ENCODE measurements at places on chromosomes 6 and 20. TPM values are rescaled to one million over a fixed set of nuclear protein-coding genes. Genes with fewer than 3 reads are reported as not detected.

GRCh38 chr6:56510984-56511531 is 131.6 kb downstream of the DST start:
- H3K4me3 ChIP-seq, result no peak overlapping the region
- DNase-seq, result no peak
- H3K36me3 ChIP-seq, result peaks cover 13% of the 10 kb centered on the region
- no peaks in the 10 kb centered on the region for H3K27me3 ChIP-seq

GRCh38 chr20:34747479-34747878 is 43.3 kb downstream of the TP53INP2 start:
- H3K27me3 ChIP-seq, result no peaks in the 10 kb centered on the region
- H3K4me1 ChIP-seq, result no peaks in the 10 kb centered on the region
- no peak for DNase-seq

DNA sequence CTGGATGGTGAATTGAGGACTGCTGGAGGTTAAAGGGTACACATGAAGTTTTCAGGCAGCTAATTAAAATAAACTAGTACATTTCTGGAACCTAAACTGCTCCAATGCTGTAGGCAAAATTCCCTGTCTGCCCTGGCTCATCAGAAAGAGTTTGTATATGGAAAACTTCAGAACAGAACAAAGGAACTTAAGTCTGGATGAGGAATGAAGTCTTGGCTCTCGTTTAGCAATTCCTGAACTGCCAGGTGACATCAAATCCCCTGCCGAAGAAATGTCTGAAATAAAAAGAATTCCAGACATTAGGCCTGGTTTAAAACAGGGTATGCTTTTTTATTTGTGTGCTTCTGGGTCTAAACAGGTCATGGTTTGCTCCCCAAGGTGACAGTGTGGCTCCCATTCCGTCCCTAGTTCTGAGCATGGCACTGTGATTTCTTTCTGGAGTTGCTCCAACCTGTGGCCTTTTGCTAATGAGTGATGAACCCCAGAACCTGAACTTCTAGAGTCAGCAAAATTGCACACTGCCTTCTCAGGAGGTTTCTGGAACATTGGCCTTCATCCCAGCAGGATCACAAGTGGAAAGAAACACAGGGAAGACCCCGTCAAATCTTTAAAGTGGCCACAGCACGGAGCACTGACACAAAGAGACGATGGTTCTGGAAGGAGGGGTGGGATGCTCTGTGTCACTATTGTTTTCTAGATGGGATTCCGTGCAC is 129.4 kb upstream of the NAA20 start:
- H3K4me1 ChIP-seq, result peaks cover 57% of the 10 kb centered on the region
- H3K27ac ChIP-seq, result peak overlapping the region; percentile 87
- DNase-seq, result no peak
- no peaks in the 10 kb centered on the region for H3K27me3 ChIP-seq
- peak overlapping the region; percentile 39 for H3K4me3 ChIP-seq

- H3K27me3 ChIP-seq, result no peaks in the 10 kb centered on the region
- H3K27ac ChIP-seq, result no peak overlapping the region
- H3K36me3 ChIP-seq, result no peaks in the 10 kb centered on the region
- H3K4me1 ChIP-seq, result no peaks in the 10 kb centered on the region
- no peak overlapping the region for H3K4me3 ChIP-seq
- no peak for DNase-seq
These were observed 699.1 kb downstream of the EPM2A start for GRCh38 chr6:145036236-145036635.

The CHRNA4 gene
- total RNA-seq, result 1.1 TPM

DNA sequence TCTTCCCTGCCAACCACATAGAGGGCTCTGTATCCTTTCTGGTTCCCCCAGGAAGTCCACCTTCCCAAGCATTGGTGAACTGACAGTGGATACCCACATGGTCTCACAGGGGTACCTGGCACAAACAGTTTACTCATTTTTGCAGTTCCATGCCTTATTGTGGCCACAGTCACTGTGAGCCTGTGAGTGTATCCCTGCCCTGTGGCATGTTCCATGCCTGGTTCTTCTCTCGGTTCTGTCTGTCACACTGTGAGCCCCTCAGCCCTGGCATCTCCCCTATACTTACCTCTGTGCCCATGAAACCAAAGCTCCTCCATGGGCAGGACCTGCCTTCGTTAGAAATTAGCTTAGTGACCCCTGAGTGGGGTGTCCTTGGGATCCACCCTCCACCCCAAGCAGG is 107.8 kb downstream of the TOX2 start:
- H3K27me3 ChIP-seq, result no peaks in the 10 kb centered on the region
- H3K36me3 ChIP-seq, result no peaks in the 10 kb centered on the region
- no peak overlapping the region for H3K27ac ChIP-seq
- DNase-seq, result no peak
- no peaks in the 10 kb centered on the region for H3K4me1 ChIP-seq

GRCh38 chr6:144543006-144543871 is 258.1 kb downstream of the UTRN start:
- H3K4me3 ChIP-seq, result no peak overlapping the region
- H3K27ac ChIP-seq, result no peak overlapping the region
- DNase-seq, result no peak
- H3K27me3 ChIP-seq, result no peaks in the 10 kb centered on the region
- no peaks in the 10 kb centered on the region for H3K4me1 ChIP-seq
- H3K36me3 ChIP-seq, result no peaks in the 10 kb centered on the region

- H3K36me3 ChIP-seq, result no peaks in the 10 kb centered on the region
- H3K4me3 ChIP-seq, result no peak overlapping the region
- H3K27ac ChIP-seq, result no peak overlapping the region
- H3K27me3 ChIP-seq, result no peaks in the 10 kb centered on the region
These were observed 719.7 kb upstream of the MARCKS start for GRCh38 chr6:113137426-113137825.

DNA sequence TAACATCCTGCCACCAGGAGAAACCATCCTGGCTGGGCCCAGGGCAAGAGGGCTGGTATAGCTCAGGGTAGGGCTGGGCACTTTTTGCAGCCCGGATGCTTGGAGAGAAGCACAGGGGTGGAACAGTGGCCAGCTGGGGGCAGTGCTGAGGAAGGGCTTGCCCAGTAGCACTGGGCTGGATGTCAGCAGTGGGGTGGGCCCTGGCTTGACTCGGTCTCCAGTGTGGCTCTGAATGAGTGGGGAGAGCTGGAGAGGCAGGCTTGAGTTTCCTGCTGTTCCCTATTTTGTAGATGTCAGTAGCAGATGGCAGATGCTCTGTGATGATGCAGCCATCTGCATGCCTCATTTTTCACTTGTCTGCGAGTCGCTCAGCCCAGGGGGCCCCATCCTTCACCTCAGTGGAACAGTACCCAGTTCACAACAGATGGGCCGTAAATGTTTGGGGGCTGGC is 56.3 kb upstream of the TULP1 start:
- no peaks in the 10 kb centered on the region for H3K4me1 ChIP-seq
- peak; percentile 80 for DNase-seq
- peaks cover 16% of the 10 kb centered on the region for H3K36me3 ChIP-seq
- no peak overlapping the region for H3K27ac ChIP-seq
- H3K4me3 ChIP-seq, result no peak overlapping the region
- no peaks in the 10 kb centered on the region for H3K27me3 ChIP-seq

DNA sequence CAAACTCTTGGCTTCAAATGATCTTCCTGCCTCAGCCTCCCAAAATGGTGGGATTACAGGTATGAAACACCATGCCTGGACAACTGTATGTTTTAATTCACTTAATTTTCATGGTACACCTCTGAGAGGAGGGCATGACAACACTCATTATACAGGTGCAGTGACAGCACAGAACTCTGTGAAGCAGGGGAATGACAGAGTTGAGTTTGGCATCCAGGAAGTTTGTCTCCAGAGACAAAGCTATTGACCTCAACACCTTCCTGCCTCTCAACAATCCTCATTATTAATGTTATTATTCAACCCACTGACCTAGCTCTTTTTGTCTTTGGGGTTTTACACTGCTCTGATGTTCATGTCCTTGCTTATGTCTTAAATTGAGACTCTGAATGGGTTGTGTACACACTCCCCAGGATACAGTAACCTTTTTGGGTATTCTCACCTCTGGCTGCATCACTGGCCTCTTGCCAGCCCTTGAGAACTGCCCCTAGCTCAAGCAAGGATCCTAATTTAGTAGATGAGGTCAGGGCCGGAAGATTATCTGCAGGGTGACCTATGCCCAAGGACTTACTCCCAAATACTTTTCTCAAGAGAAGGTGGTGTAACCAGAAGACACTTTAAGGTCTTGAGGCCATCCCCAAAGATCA is 13.0 kb upstream of the IER3 start:
- H3K4me1 ChIP-seq, result no peaks in the 10 kb centered on the region
- DNase-seq, result no peak
- H3K36me3 ChIP-seq, result no peaks in the 10 kb centered on the region
- no peak overlapping the region for H3K27ac ChIP-seq
- H3K4me3 ChIP-seq, result no peak overlapping the region

The HFE gene
- total RNA-seq, result 4.7 TPM

The ARFGEF3 gene
- 2.6 TPM for total RNA-seq

- no peaks in the 10 kb centered on the region for H3K4me1 ChIP-seq
- H3K27ac ChIP-seq, result no peak overlapping the region
- no peak for DNase-seq
- no peaks in the 10 kb centered on the region for H3K36me3 ChIP-seq
- no peaks in the 10 kb centered on the region for H3K27me3 ChIP-seq
These were observed 314.7 kb upstream of the RSPO3 start for GRCh38 chr6:126803769-126804168.

DNA sequence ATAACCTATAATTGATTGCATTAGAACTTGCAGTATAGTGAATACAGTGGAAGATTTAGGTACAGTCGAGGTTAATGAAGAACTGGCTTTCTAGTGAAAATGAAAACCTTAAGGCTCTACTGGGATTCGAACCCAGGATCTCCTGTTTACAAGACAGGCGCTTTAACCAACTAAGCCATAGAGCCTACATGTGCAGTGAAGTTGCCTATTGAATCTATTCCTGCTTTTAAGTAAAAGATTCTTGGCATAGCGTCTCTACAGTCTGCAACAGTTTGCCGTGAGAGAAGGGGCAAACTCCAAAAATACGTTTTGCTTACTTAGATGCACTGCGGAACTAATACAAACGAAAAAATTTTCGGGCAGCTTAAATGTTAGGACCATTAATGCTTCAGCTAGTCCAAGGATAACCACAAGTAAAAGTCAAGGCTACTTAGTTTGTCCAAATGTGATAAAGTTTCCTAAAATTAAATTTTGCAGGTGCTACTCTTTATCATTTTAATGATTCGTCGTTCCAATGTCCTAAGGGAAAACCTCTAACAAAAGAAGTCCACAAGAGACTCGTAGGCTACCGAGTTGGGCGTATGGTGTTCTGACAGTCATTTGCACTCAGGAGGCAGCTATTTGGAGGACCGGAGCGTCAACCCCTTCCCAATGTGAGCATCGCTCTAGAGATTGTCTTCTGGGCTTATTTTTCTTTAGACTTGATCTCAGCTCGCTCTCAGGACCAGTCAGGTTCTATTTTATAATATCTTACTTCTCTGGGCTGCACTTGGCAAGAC is 31.3 kb upstream of the ZSCAN23 start:
- no peak overlapping the region for H3K4me3 ChIP-seq
- no peak for DNase-seq
- H3K4me1 ChIP-seq, result no peaks in the 10 kb centered on the region
- no peak overlapping the region for H3K27ac ChIP-seq

The GPRC6A gene
- not detected for total RNA-seq

Data from sigmoid colon (tissue), 7 donors.